Hypothalamus (tissue), 51 donors: ENCODE measurements at places on chromosomes 11 and 22.

DNA sequence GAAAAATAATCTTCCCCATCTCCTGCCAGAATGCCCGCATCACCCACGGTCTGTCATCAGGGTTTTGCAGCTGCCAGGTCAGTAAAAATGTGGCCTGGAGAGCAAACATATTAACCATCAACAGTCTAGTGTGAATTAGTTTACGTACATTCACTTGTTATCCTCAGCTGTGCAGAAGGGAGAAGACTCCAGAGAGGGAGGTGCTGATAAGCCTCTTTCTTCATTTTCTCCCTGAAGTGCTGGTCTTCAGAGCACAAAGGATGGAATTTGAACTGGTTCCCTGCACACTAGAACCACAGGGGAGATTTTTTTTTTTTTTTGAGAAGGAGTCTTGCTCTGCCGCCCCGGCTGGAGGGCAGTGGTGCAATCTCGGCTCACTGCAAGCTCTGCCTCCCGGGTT lies 8.2 kb downstream of the FGF19 start:
- no peak for DNase-seq

GRCh38 chr11:126495281-126496220 lies 140.1 kb downstream of the ST3GAL4 start:
- DNase-seq = no peak

- no peak for DNase-seq
Observed at GRCh38 chr22:47205554-47205953, 443.1 kb downstream of the TBC1D22A start.

GRCh38 chr22:46625843-46626349 lies 5.7 kb downstream of the GRAMD4 start:
- no peak for DNase-seq

- DNase-seq = no peak
Observed at GRCh38 chr11:81340225-81340624, 1393.4 kb downstream of the FAM181B start.

DNA sequence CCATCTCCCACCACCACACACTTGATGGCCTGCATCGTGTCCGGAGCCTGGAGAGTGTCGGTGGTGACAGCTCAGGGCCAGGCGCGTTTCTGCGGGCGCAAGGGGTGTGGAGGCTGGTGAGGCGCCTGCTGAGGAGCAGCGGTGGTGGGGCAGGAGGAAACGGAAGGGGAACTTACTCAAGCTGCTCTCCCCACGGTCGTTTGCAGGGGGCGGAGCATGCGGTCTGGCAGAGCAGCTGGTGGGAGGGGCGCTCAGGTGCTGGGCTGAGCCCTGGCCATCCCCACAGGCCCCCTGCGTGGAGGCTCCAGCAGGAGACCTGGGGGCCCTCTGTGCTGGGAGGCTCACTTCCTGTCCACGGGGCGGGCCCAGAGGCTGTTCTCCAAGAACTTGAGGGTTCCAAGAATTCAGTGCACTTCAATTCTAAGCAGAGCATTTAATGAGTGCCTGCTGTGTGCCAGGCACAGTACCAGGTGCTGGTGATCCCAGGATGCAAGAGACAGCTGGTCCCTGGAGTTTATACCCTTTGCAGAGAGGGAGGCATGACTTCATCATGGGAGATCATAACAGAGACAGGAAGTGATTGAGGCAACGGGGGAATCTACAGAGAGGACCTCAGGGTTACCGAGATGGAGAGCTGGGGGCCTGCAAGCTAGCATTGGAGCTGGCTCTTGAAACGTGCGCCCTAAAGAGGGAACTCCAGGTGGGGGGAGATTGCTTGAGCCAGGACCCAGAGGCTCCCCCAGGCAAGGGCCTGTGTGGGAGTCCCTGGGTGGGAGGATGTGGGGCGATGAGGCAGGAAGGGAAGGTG lies at the start of gene RAC2:
RAC2 (minus strand) TSS at position 156 of the 808 bp plus-strand sequence; CDS start at position 35, 121 bp downstream.
- DNase-seq = no peak

- no peak for DNase-seq
Observed at GRCh38 chr11:133945087-133945974, 11.4 kb downstream of the IGSF9B start.

DNA sequence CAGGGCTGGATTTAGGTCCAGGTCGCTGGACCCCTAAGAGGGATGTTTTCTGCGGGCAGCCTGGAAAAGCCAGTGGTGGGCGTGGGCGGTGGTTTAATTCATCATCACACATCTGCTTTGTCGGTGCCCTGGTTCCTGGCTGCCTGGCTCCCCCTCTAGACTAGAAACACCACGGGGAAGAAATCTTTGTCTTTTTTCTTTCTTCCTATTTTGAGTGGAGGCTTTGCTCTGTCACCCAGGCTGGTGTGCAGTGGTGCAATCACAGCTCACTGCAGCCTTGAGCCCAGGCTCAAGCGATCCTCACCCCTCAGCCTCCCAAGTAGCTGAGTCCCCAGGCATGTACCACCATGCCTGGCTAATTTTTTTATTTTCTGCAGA lies 86.6 kb upstream of the LINC01488 start:
- DNase-seq = no peak

- DNase-seq = no peak
Observed at GRCh38 chr22:37431801-37432707, 4.8 kb upstream of the ELFN2 start.

- DNase-seq = no peak
Observed at GRCh38 chr11:69819541-69820070, 390 bp upstream of the FGF3 start.

GRCh38 chr22:36077271-36077670 lies 48.6 kb upstream of the RBFOX2 start:
- DNase-seq = no peak

DNA sequence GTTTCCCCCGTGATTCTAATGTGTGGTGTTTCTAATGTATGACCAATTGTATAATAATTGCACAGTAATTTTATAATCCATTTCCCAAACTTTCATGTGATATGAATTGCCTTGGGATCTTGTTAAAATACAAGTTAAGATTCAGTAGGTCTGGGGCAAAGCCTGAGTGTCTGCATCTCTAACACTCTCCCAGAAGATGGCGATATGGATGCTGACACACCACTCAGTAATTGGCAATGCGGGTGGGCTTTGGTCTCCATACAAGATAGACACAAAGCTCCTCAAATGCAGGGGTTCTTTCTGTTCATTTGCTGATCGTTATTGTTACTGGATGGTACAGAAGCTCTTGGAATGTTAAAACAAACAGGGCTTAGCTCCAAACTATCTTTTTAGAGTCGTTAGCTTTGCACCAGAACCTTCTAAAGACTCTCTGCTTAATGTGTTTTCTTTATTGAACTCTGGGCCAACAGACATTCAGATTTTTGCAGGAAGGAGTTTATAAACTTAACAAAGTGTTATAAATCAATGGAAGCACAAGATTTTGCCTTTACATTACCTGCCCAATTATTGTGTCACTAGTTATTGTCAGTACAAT lies 45.4 kb upstream of the ANO3 start:
- no peak for DNase-seq

DNA sequence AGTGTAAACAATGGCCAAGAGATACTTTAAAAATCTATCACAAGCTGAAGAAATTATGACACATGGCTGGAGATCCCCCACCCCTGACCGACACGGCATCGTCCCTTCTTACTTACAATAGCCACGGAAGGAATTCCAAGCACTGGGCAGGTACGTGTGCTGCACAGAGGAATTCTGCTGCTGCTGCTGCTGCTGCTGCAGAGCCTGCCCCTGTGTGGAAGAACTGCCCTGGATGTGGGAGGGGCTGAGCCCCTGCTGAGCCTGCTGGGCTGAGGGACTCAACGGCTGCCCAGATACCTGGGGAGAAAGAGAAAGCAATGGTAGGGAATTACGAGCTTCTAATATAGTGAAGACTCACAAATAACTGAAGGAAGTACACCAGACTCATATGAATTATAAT lies 15.0 kb upstream of the NFRKB start:
- DNase-seq = no peak

DNA sequence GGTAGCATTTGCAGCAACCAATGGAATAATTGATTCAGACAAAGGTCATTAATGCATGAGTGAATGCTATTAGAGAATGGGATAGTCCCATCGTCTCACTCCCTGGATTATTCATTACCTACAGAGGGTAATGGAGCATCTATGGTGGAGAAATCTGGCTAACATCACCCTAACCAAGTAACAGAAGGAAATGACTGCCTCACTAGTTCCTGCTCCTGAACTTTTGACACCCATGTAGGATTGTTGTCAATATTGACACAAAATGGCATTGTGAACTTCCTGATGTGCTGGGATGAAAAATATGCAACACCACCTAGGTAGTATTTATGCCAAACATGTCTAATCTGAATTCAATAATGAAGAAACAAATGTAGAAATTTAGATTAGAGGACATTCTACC lies 44.0 kb upstream of the KIRREL3 start:
- no peak for DNase-seq

DNA sequence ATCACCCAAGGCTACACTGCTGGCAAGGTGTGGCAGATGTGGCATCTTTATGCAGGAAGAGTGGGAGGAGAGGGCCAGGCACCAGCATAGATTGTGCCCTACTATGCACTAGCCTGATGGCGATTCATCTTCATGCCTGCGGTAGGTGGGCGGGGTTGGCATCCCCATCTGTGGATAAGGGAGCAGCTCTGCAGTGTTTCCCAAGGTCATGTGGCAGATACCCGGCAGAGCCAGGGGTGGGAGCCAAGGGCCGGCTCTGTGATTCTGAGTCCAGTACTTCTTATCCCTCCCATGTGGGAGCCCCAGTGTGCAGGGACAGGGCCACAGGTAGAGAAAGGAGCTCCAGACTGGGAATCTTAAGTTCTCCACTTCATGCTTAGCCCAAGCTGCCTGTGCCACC lies 20.0 kb downstream of the CD82 start:
- no peak for DNase-seq
